ENCODE measurements at places on chromosomes 11 and 22.
A peak's percentile ranks its signal among the peaks of the same experiment; 100 is the strongest.

DNA sequence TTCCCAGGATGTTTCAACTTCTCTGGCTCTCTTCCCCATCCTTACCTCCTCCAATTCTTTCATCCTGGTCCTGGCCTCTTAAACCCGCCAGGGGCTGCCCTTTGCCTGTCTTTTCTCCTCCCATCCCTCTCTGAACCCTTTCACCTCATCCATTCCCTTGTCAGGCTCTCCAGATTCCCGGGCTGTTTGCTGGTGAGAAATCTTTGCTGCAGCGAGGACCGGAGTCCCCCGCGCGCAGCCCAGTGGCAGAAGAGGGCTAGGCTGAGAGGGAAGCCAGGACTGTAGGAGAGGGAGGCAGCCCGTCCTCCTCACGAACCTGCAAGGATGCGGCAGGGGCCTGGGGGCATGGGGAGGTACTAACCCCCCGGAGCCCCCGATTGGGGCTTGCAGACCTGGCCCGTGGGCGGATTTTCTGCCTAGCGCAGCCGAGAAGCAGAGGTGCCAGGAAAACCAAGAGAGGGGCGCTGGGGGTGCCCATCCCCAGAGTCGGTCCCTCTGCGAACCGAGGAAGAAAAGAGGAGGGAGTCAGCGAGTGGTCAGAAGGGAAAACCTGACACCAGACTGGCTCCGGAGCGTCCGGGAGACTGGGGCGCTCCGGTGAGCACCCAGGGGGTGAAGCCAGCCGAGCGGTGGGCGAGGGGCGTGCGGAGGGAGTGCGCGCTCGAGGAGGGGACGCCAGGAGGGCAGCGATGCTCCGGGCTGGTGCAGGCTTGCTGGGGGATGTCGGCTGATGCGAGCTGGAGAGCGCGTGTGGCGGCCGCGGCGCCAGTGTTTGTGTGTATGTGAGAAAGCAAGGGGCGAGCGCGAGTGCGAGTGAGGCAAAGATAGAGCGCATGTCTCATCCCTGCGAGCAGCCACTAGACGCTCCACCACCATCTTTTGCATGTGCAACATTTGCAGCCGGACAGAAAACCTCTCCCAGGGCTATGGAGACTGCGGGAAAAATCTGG is at the start of gene GRIA4:
TSS of gene GRIA4 (plus strand) at position 242 of the 950 bp plus-strand sequence. CDS start 925 bp downstream, outside the sequence.
- DNase-seq = peak; percentile 15

- no peak for DNase-seq
Measured at GRCh38 chr22:44355716-44356070, 42.9 kb upstream of the SHISAL1 start.

DNA sequence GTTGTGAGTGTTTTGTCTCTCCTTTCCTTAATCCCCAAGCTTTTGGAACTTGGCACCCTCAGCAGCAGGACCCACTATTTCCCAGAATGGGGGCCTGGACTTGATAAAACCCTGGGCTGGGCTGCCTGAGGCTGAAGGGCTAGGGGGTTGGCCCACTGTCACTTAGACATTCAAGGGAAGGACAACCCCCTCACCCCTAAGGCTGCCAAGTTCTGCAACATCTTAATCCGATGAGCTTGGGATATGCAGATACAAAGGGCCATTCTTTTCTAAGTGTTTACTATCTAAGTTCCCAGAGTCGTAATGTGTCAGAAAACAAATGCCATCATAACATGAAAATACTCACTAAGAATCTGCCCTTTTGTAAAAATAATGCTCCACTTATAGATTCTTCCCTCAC is 42.9 kb downstream of the IRAG1 start:
- no peak for DNase-seq

GRCh38 chr11:88208745-88209144 is 33.5 kb upstream of the RAB38 start:
- DNase-seq = no peak

GRCh38 chr11:33747979-33748378 is 11.8 kb upstream of the CD59 start:
- no peak for DNase-seq

- no peak for DNase-seq
Measured at GRCh38 chr11:76778874-76779273, 4.3 kb upstream of the TSKU start.

- no peak for DNase-seq
Measured at GRCh38 chr11:127350476-127350875, 349.9 kb upstream of the KIRREL3 start.

DNA sequence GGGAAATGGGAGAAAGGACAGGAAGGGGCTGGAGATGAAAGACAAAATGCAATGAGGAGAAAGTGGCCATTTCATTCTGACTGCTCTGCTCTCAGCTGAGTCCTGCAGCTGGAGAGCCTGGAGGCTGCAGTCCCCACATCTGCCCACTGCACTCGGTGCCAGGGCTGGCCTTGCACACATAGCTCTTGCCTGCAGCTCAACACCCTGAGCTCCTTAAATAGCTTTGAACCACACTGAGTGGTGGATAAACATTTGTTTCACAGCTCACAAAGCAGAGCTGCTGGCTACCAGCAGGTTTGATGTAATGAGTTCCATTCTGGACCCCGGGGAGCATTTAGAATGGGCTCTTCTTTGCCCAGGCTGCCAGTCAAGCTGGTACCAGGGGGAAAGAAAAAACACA is 426.1 kb upstream of the CADM1 start:
- DNase-seq = no peak

DNA sequence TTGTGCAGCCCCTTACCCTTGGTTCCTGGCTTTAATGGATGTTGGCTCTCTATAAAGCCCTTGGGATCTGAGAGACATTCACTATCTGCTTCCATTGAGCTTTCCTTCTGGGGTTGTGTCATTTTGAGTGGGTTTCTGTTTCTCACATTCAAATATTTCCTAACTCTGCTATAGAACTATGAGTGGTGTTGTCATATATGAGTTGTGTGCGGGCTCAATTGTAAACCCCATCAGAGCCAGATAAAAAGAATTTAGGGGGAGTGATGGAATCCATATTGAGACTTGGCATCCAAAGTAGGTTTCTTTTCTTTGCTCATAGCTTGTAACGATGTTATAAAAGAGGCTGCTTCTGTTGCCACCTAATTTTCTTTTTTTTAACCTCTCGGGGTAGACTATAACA is 41.8 kb upstream of the SPON1 start:
- DNase-seq = no peak

- DNase-seq = no peak
Measured at GRCh38 chr11:124608147-124608546, 3.1 kb upstream of the PANX3 start.

DNA sequence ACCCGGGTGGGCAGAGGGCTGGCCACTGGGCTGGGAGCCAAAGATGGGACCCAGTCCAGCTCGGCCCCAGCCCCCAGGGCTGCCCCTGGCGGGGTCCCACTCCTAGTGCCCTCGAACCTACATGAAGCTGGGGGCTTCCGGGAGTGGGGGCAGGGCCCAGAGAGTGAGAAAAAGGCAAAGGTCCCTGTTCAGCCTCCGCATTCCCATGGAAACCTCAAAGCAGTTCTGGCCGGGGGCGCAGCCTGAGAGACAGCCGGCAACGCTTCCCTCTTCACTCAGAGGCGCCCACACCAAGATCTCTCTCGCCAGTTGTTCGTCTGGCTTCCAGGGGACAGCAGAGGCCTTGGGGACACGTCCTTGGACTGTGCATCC is 22.4 kb upstream of the ARHGAP8 start:
- DNase-seq = no peak

DNA sequence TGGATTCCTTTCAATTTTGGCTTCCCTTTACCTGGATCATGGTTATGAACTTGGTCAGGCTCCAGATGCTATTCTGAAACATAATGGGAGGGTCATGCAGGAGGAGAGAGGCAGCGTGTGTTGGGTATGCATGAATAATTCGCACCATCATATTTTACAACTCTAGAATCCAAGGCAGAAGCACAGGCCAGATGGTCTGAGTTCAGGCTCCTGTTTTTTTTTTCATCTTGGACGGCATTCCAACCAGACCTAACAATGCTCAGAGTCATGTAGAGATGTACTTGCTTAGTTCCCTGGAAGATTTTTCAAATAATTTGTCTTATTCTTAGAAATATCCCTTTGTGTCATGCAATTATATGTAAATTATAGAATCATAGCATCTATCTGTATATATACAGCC is 393.5 kb downstream of the JRKL start:
- no peak for DNase-seq

- no peak for DNase-seq
Measured at GRCh38 chr22:49011769-49012648, 815.7 kb downstream of the BRD1 start.

- DNase-seq = no peak
Measured at GRCh38 chr22:20010307-20011122, 6.1 kb downstream of the ARVCF start.

DNA sequence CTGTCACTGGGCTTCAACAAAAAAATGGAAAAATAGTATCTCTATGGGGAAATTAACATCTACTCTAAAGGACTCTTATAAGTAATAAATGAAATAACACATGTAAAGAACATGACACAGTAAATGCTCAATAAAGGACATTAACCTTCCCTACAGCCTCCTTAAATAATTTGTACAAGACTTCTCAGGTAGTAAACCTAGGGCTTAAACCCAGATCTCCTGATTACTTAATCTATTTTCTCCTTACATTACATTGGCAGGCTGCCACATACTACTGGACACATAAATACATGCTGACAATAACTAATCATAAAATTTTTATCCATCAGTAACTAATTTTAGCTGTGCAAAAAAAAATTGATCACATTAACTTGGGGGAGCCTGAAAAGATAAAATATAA is 4.9 kb downstream of the AMBRA1 start:
- no peak for DNase-seq

DNA sequence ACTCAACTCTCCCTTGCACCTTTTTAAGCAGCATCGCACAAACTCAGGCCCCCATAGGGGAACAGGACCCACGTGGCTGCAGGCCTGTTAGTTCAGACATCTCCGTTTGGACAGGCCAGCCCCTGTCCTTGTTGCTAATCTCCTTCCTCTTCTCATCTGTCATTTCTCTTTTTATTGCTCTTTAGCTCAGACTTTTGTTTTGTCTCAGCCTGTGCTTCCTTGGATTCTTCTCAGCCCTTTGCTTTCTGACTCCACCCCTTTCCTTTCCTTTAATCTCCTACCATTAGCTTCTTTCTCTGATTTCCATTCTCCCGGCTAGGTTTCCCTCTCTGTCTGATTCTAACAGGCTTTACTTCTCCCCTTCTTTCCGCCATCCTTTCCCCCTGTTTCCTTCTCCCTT is 68.7 kb downstream of the SCN3B start:
- no peak for DNase-seq

DNA sequence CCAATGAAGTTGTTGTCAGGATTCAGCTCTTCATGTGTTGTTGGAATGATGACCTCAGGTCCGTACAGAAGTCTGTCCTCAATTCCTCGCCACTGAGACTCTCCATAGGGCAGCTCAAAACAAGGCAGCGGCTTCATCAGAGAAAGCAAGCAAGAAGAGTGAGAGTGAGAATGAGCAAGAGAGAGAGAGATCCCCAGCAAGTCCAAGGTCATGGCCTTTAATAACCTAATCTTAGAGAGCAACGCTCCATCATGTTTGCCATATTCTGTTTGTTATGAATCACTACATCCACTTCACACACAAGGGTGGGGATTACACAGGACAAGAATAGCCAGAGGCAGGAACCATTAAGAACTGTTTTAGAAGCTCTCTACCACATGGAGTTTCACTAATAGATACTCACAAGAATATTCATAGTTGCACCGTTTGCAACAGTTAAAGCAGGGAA is 23.3 kb upstream of the MMP7 start:
- no peak for DNase-seq

DNA sequence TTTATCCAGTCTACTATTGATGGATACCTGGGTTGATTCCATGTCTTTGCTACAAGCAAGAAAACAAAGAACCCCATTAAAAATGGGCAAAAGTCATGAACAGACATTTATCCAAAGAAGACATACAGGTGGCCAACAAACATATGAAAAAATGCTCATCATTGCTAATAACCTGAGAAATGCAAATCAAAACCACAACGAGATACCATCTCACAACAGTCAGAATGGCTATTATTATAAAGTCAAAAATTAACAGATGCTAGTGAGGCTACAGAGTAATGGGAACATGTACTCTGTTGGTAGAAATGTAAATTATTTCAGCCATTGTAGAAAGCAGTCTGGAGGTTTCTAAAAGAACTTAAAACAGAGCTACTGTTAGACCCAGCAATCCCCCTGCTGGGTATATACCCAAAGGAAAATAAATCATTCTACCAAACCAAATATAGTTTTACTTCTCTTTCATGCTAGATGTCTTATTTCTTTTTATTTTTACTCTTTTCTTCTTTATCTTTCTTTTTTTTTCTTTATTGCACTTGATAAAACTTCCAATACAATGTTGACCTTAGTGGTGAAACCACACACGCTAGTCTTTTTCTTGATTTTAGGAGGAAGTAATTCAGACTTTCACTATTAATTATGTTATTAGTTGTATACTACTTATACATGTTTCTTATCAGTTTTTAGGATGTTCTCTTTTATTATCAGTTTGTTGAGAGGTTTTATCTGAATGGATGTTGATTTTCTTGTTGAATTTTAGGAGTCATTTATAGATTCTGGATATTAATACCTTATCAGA is 14.3 kb downstream of the TRIM22 start:
- no peak for DNase-seq

- DNase-seq = no peak
Measured at GRCh38 chr22:44884968-44885805, 124.6 kb downstream of the PHF21B start.

GRCh38 chr11:2567026-2567671 is 122.3 kb downstream of the KCNQ1 start:
- DNase-seq = no peak

DNA sequence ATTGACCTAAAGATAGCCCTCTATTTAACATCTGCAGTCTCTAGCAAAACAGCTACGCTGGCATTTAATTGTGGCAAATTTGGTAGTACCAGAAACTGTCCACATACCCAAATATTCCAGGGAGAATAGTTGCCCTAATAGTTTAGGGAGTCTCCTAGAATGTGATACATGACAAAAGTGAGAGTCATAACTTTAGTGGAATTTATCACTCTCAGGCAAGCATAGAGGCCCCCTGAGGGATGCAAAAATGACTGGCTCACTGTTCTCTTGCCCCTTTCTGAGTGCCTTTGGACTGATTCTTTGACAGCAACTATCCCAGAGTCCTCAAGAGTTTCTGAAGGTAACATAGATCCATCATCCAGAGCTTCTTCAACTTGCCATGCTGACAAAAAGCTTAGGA is 2.3 kb upstream of the OR51B4 start:
- DNase-seq = no peak

DNA sequence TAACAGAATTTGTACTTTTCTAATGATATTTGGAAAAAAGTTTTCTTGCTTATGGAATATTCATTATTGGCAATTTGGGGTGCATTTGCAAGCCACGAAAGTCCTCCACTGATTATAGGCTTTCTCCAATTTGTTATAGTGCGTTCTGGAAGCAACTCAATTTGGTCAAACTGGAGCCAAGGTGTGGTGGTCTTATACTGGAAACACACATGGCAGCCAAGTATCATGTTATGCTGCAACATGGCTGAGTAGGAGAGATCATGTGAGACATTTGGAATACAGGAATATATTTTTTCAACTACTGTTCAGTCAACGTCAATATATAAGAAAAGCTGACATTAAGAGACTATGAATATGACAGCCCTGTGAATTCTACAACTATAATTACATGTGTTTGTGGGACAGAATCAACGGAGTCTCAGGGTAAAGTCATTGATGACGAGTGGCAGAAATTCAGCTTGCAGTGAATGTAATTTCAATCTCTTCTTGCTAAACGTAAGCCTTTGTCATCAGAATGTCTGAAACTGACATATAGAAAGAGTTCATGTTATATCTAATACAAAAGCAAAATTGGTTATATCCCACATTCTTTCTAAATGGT is 83.8 kb upstream of the FIBIN start:
- DNase-seq = no peak

GRCh38 chr11:115930886-115931547 is 426.8 kb upstream of the CADM1 start:
- no peak for DNase-seq

Measured in SW 1271 (cell line).